ENCODE measurements at places on chromosomes 4 and X. TPM values are rescaled to one million over a fixed set of nuclear protein-coding genes. Genes with fewer than 3 reads are reported as not detected.

OPN1MW gene
- total RNA-seq = not detected

BEND2 gene
- total RNA-seq = not detected

SLC49A3 gene
- 8.0 TPM for total RNA-seq

DNA sequence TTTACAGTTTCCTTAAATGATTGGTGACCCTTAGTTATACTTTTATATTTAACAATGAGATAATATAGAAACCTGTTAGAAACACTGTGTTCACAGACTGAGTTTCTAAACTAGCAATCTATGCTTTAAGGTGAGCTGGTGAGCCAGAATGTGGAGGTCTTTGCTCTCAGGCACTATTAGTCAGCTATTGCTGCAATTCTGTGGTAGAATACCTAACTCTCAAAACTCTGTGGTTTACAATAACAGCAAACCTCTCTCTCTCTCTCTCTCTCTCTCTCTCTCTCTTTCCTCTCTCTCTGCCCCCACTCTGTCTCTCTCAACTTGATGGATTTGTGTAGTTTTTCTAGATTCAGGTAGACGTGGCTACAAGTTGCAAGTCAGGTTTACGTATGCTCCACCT is 17.6 kb upstream of the LCORL start:
- H3K4me1 ChIP-seq = no peaks in the 10 kb centered on the region
- no peaks in the 10 kb centered on the region for H3K27me3 ChIP-seq
- no peak overlapping the region for H3K27ac ChIP-seq
- no peak for DNase-seq

DCHS2 gene
- 0.78 TPM for total RNA-seq

CHRDL1 gene
- 13.0 TPM for total RNA-seq

DNA sequence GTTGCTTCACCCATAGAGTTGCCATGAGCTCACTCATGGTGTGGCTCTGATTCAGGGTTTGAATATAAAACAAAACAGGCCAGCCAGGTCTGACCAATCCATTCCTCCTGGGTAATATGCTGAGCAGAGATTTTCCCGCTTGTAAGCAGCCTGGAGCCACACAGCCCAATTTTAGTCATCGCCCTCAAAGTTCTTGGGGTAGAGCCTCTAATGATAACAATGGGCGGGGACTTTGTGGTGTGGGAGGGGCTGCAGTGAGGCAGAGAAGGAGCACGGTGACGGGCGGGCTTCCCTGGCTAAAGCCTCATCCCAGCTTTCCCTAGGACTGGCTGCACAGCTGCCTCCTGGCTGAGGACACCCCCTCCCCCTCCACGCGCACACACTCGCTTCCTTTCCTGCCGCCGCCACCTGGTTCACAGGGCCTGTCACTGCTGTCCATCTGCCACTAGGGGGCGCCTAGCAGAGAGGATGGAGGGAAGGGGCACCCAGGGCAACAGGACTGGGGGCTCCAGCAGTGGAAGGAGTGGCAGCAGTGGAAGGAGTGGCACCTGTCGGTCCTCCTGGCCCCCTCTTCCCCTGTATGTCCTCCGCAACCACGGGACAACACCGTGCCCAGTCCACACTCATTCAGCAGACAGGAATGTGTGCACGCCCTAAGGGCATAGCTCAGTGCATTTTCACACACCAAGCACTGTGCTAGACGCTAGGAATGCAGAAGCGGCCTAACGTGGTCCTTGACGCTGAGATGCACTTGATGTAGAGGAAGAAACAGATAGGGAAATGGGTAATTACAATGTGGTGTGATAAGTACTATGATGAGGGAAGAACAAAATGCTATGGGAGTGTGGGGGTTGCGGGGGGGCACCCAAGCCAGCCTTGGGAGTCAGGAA is 26.8 kb downstream of the PRPS1 start:
- H3K4me1 ChIP-seq = no peaks in the 10 kb centered on the region
- H3K4me3 ChIP-seq = no peak overlapping the region
- no peaks in the 10 kb centered on the region for H3K36me3 ChIP-seq

DNA sequence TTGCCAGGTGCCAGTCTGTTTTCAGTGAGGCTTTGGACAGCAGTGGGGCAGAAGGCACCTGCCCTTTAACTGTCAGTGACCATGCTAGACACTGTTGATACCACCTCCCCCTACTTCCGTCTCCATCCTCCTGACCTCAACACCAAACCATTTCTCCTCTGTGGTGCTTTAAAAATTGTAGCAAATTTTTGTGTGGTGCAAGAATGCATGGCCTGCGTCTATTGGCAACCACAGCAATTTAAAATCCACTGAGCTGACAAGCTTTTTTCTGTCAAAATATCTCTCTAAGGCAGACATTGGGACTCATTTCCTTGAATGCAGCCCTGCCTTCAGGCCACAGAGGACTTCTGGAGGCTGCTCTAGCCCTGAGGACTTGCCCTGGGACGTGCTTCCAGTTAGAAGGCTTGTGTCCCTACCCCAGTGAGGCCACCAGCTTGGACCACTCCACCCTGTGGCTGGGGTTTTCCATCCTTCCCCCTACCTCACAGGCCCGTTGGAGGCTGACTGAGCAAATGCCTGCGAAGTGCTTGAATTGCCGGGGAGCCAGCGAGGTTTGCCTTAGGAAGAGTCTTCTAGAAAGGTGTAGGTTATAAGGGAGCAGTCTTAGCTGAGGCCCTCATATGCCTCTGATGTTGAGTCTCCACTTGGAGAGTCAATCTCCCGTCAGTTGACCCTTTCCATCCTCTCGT is 6.9 kb downstream of the PRRG3 start:
- no peak for DNase-seq
- no peaks in the 10 kb centered on the region for H3K27me3 ChIP-seq
- no peak overlapping the region for H3K27ac ChIP-seq
- no peaks in the 10 kb centered on the region for H3K4me1 ChIP-seq

KLHL4 gene
- 0.78 TPM for total RNA-seq

DNA sequence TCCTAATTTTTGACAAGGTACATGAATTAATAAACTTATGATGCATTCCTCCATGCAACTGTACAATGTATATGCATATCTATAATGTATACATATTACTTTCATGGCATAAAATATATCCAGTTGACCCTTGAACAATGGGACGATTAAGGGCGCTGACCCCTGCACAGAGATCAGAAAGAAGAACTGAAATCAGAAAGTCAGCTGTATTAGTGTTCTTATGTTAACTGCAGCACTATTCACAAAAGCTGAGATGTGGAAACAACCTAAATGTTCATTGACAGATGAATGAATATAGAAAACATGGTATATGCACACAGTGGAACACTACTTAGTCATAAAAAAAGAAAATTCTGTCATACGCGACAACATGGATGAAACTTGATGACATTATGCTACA is 457.1 kb downstream of the GBA3 start:
- no peaks in the 10 kb centered on the region for H3K4me1 ChIP-seq
- H3K4me3 ChIP-seq = no peak overlapping the region
- H3K27ac ChIP-seq = no peak overlapping the region
- H3K36me3 ChIP-seq = no peaks in the 10 kb centered on the region
- DNase-seq = no peak
- H3K27me3 ChIP-seq = no peaks in the 10 kb centered on the region

GRCh38 chrX:110851780-110852179 is 56.2 kb upstream of the CHRDL1 start:
- H3K4me1 ChIP-seq = peaks cover 12% of the 10 kb centered on the region
- H3K27ac ChIP-seq = no peak overlapping the region
- DNase-seq = peak; percentile 35
- no peaks in the 10 kb centered on the region for H3K27me3 ChIP-seq
- no peaks in the 10 kb centered on the region for H3K36me3 ChIP-seq

- no peak overlapping the region for H3K4me3 ChIP-seq
- H3K4me1 ChIP-seq = no peaks in the 10 kb centered on the region
- H3K27me3 ChIP-seq = no peaks in the 10 kb centered on the region
- no peaks in the 10 kb centered on the region for H3K36me3 ChIP-seq
Measured at GRCh38 chr4:53228036-53228435, 137.8 kb downstream of the SCFD2 start.

GRCh38 chr4:140857111-140857510 is 100.9 kb upstream of the TBC1D9 start:
- no peaks in the 10 kb centered on the region for H3K4me1 ChIP-seq
- no peak overlapping the region for H3K4me3 ChIP-seq
- H3K27me3 ChIP-seq = no peaks in the 10 kb centered on the region
- H3K36me3 ChIP-seq = no peaks in the 10 kb centered on the region
- H3K27ac ChIP-seq = no peak overlapping the region

- no peaks in the 10 kb centered on the region for H3K36me3 ChIP-seq
- no peaks in the 10 kb centered on the region for H3K4me1 ChIP-seq
Measured at GRCh38 chrX:78124307-78124706, 15.1 kb downstream of the TAF9B start.

GRCh38 chr4:39621582-39621981 is 17.1 kb downstream of the SMIM14 start:
- peak; percentile 56 for DNase-seq
- peaks cover 47% of the 10 kb centered on the region for H3K4me1 ChIP-seq
- no peaks in the 10 kb centered on the region for H3K36me3 ChIP-seq
- H3K4me3 ChIP-seq = no peak overlapping the region
- H3K27me3 ChIP-seq = no peaks in the 10 kb centered on the region

DNA sequence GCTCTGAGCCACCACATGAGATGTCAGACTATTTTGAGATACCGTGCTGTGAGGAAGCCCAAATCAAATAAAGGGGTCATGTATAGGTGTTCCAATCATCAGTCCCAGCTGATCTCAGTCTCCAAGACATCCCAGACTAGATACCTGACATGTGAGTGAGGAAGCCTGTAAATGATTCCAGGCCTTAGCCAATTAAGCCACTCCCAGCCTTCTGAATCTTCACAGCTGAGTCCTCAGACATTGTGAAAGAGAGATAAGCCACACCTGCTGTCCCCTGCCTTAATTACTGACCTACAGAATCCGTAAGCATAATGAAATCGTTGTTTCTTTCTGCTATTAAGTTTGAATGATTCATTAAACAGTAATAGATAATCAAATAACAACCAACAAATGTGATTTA is 671.4 kb downstream of the ZNF674 start:
- H3K4me3 ChIP-seq = no peak overlapping the region
- no peaks in the 10 kb centered on the region for H3K4me1 ChIP-seq
- no peak overlapping the region for H3K27ac ChIP-seq
- no peaks in the 10 kb centered on the region for H3K27me3 ChIP-seq
- H3K36me3 ChIP-seq = no peaks in the 10 kb centered on the region

DNA sequence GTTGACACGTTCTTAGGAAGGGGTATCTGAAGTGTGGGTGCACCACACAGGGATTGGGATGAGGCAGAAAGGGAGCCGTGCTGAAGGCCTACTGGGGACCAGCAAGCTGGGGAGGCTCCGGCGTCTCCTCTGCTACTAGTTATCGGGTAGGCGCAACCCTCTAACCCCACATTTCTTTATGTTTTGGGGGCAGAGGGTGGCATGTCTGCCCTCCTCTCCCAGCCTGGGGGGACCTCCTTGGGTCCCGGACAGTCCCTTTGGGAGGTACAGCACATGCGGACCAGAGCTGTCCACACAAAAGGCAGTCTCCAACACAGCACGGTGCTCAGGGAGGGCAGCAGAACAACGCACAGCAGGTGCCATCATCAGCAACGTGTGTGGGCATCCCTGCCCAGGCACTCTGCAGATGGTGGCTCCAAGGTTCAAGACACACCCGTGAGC is 33.2 kb downstream of the WDR1 start:
- H3K27ac ChIP-seq = no peak overlapping the region
- no peaks in the 10 kb centered on the region for H3K4me1 ChIP-seq
- H3K4me3 ChIP-seq = no peak overlapping the region

SLC34A2 gene
- 2.0 TPM for total RNA-seq

CT83 gene
- not detected for total RNA-seq

DNA sequence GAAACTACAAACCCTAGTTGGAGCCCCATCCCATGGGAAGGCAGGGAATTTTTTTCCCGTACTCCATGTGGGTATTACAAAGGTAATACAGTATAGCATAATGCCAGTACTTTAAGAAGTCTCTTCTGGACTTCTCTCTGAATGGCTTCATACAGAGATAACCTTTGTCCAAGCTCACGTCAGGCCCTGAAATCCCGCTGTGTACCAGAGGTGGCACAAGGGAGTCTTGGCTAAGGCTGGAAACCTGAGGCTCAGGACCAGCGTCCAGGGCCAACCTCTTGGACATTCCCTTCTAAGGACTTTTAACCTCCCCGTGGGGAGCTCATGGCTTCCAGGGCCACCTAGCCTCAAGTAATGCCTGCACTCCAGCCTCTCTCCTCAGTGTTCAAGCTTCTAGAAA is 338.9 kb upstream of the FAM241A start:
- H3K36me3 ChIP-seq = no peaks in the 10 kb centered on the region
- no peaks in the 10 kb centered on the region for H3K27me3 ChIP-seq
- H3K4me3 ChIP-seq = no peak overlapping the region
- no peak for DNase-seq
- H3K4me1 ChIP-seq = no peaks in the 10 kb centered on the region
- no peak overlapping the region for H3K27ac ChIP-seq

PNMA6F gene
- not detected for total RNA-seq

GRCh38 chrX:110924871-110925270 is 129.3 kb upstream of the CHRDL1 start:
- H3K27me3 ChIP-seq = no peaks in the 10 kb centered on the region
- no peaks in the 10 kb centered on the region for H3K4me1 ChIP-seq
- no peak overlapping the region for H3K27ac ChIP-seq
- no peaks in the 10 kb centered on the region for H3K36me3 ChIP-seq
- DNase-seq = no peak

GRCh38 chrX:118550792-118551191 is 55.2 kb downstream of the DOCK11 start:
- no peak overlapping the region for H3K4me3 ChIP-seq
- H3K4me1 ChIP-seq = no peaks in the 10 kb centered on the region
- no peak overlapping the region for H3K27ac ChIP-seq
- H3K27me3 ChIP-seq = no peaks in the 10 kb centered on the region

IL21 gene
- not detected for total RNA-seq

DNA sequence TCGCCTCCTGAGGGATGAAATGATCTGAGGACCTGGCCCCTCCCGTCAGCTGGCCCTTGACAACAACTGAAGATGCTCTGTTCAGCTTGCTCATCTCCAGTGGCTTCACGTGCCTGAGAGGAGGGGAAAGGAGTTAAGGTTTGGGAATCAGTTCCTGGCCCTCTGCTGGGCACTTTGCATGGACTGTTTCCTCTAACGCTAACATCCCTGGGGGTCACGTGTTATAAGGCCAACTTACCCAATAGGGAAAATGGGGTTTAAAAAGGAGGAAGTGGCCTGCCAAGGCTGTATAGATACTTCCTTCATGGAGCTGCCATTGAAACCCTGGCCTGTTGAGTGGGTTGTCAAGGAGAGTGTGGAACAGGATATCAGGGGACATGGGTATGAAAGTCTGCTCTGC is 65.6 kb downstream of the OR13H1 start:
- no peaks in the 10 kb centered on the region for H3K4me1 ChIP-seq
- no peak for DNase-seq

- no peaks in the 10 kb centered on the region for H3K36me3 ChIP-seq
- H3K4me1 ChIP-seq = no peaks in the 10 kb centered on the region
- no peak for DNase-seq
- no peaks in the 10 kb centered on the region for H3K27me3 ChIP-seq
Measured at GRCh38 chr4:13248621-13249298, 235.4 kb downstream of the RAB28 start.

PPP3CA gene
- 13.7 TPM for total RNA-seq

DTHD1 gene
- not detected for total RNA-seq

NLGN3 gene
- total RNA-seq = 1.0 TPM

DNA sequence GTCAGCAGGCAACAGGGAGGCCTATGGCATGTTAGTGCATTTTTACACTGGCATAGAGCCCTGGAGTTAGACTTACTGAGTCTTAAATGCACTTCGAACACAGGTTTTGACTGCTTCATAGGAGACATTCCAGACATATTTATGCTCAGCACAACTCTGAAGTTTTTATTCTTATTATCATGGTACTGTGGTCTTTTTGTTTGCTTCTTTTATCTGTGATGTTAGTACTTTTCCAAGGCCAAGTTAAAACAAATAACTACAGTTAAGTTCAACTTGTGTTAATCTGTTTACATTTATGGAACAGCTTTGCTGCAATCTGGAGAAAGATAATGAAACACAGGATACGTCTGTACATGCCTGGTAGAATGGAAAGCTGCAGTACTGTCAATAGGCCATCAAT is 76.5 kb downstream of the COL4A5 start:
- H3K36me3 ChIP-seq = no peaks in the 10 kb centered on the region
- H3K4me1 ChIP-seq = no peaks in the 10 kb centered on the region
